Activated CD8-positive, alpha-beta T cell treated with anti-CD3 and anti-CD28 coated beads for 36 hours (primary cell): ENCODE measurements at places on chromosomes 7 and 10. TPM values are rescaled to one million over a fixed set of nuclear protein-coding genes. Genes with fewer than 3 reads are reported as not detected.

DNA sequence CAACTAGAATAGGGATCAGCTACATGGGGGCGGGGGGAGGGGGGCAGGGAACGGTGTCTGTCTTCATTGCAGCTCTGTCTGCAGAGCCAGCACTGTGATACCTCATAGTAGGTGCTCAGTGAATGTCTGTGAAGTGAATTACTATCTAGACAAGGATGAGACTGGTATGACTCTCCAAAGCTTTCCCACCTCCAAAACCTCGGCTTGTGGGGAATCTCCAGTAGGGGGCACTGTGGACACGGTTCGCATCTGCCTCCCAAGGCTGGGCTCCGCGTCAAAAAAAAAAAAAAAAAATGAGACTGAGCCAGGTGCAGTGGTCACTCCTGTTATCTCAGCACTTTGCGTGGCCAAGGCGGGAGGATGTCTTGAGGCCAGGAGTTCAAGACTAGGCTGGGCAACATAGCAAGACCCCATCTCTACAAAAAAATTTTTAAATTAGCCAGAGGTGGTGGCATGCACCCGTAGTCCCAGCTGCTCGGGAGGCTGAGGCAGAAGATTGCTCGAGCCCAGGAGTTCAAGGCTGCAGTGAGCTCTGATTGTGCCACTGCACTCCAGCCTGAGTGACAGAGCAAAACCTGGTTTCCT lies 9.6 kb downstream of the TRIM56 start:
- no peak overlapping the region for H3K27ac ChIP-seq
- peaks cover under 1% of the 10 kb centered on the region for H3K27me3 ChIP-seq
- peak; percentile 53 for DNase-seq
- peaks cover 17% of the 10 kb centered on the region for H3K4me1 ChIP-seq

GRCh38 chr7:105664816-105665525 lies 83.7 kb upstream of the EFCAB10 start:
- no peak for DNase-seq
- H3K4me1 ChIP-seq = no peaks in the 10 kb centered on the region
- no peak overlapping the region for H3K4me3 ChIP-seq
- H3K36me3 ChIP-seq = peaks cover 14% of the 10 kb centered on the region
- no peak overlapping the region for H3K27ac ChIP-seq
- no peaks in the 10 kb centered on the region for H3K27me3 ChIP-seq

- H3K4me1 ChIP-seq = peaks cover 13% of the 10 kb centered on the region
- no peak for DNase-seq
- H3K4me3 ChIP-seq = no peak overlapping the region
- no peaks in the 10 kb centered on the region for H3K27me3 ChIP-seq
Measured at GRCh38 chr10:11425296-11425610, 186.2 kb downstream of the USP6NL start.

DNA sequence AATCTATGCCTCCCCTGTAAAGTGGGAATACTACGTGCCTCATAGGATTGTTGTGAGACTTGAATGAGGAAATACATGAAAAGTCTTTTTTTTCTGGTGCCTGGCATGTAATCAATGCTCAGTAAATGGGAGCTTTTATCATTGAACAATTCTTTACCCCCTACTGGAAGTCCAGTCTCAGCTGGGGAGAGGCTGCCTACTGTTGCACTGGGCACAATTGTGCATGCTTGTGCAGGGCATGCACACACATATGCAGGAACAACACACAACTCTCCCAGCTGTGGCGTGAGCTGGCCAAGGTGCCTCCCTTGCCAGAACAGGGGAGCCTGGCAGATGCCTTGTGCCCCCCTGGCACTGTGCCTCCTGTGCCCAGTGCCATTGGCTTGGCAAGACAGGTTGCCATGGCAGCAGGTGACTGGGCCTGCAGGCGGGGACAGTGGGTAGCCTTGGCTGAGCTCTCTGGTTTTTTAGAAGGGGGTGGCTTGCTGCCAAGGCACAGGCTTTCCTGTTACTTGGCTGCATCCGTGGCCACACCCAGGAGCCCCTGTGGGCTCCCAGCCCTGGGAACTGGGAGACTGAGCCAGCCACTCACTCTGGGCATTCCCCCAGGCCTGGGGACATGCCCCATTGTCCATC lies 16.1 kb upstream of the PALD1 start:
- no peak for DNase-seq
- H3K4me1 ChIP-seq = peaks cover 4% of the 10 kb centered on the region
- no peak overlapping the region for H3K4me3 ChIP-seq
- peaks cover 27% of the 10 kb centered on the region for H3K27me3 ChIP-seq
- H3K36me3 ChIP-seq = no peaks in the 10 kb centered on the region
- H3K27ac ChIP-seq = no peak overlapping the region

DNA sequence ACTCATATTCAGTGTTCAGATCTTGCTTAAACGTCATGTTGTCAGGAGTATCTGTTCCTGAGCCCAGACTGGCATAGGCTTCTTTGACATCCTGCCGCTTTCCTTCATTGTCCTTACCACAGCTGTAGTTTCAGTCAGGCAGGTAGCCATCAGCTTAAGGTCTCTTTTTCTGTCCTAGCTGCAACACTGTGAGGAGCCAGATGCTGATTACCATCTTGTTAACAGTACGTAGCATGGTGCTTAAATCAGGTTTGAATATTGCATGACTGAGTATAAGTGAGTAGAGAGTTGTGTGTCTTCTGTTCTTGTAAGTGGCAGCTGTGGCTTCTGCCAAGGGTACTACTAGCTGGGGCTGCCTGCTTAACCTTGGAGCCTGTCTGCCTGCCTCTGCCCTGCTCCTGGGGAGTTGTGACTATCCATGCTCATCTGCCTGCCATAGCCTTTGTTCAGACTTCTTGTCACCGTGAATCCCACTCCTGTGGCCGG lies 92.6 kb downstream of the MAPK8 start:
- no peak for DNase-seq
- H3K36me3 ChIP-seq = no peaks in the 10 kb centered on the region
- H3K27ac ChIP-seq = no peak overlapping the region
- no peak overlapping the region for H3K4me3 ChIP-seq
- no peaks in the 10 kb centered on the region for H3K27me3 ChIP-seq

- peak overlapping the region; percentile 91 for H3K4me3 ChIP-seq
- H3K36me3 ChIP-seq = peaks cover 41% of the 10 kb centered on the region
- peak overlapping the region; percentile 95 for H3K27ac ChIP-seq
- H3K4me1 ChIP-seq = peaks cover 73% of the 10 kb centered on the region
Measured at GRCh38 chr7:106866298-106867281, 1.5 kb downstream of the PIK3CG start.

- DNase-seq = peak; percentile 82
- peak overlapping the region; percentile 26 for H3K27ac ChIP-seq
- peaks cover 7% of the 10 kb centered on the region for H3K4me1 ChIP-seq
- H3K27me3 ChIP-seq = no peaks in the 10 kb centered on the region
- no peaks in the 10 kb centered on the region for H3K36me3 ChIP-seq
- H3K4me3 ChIP-seq = no peak overlapping the region
Measured at GRCh38 chr10:7121154-7121797, 289.6 kb downstream of the SFMBT2 start.

DNA sequence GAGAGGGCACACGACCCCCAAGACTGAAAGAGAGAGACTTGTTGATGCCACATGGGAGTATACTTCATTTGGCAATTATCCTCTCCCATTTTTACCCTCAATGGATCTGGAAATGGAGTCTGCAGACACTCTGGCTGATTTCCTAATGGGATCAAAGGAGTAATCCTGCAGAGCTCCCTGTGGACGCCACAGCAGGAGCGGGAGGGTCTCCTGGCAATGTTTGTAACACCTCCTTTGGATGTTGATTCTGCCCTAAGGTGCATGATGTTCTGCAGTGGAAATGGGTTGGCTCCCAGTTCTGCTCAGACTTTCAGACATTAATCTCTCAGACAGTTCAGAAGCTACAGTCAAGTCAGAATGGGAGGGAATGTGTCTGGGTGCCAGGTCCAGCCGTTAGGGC lies 166.0 kb upstream of the WDR11 start:
- no peak overlapping the region for H3K4me3 ChIP-seq
- H3K27ac ChIP-seq = no peak overlapping the region
- DNase-seq = no peak
- no peaks in the 10 kb centered on the region for H3K36me3 ChIP-seq
- H3K4me1 ChIP-seq = no peaks in the 10 kb centered on the region

- peaks cover 25% of the 10 kb centered on the region for H3K36me3 ChIP-seq
- no peak for DNase-seq
- H3K27ac ChIP-seq = no peak overlapping the region
Measured at GRCh38 chr7:43873300-43873699, 4.0 kb upstream of the MRPS24 start.

DNA sequence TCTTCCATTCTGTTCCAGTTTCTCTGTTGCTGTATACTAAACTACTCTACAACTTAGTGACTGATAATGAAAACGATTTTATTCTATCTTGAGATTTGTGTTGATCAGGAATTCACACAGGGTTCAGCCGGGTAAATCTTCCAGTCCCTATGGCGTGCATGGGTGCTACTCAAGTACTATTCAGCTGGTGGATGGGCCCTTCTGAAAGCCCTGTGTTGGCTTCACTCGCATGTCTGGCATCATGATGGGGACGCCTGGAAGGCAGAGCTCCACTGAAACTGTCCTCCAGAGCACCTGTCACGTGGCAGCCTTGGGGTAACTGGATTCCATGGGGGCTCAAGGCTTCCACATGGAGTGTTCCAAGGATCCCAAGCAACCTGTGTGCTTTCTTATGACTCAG lies 86.0 kb upstream of the ZMIZ1 start:
- no peak overlapping the region for H3K4me3 ChIP-seq
- H3K27me3 ChIP-seq = no peaks in the 10 kb centered on the region
- H3K4me1 ChIP-seq = peaks cover 19% of the 10 kb centered on the region
- H3K36me3 ChIP-seq = no peaks in the 10 kb centered on the region

- no peak overlapping the region for H3K27ac ChIP-seq
- peaks cover 39% of the 10 kb centered on the region for H3K4me1 ChIP-seq
- no peak overlapping the region for H3K4me3 ChIP-seq
- H3K36me3 ChIP-seq = peaks cover 18% of the 10 kb centered on the region
- DNase-seq = no peak
Measured at GRCh38 chr7:99122762-99123161, 21.1 kb downstream of the SMURF1 start.

- no peak for DNase-seq
- H3K36me3 ChIP-seq = no peaks in the 10 kb centered on the region
- no peak overlapping the region for H3K4me3 ChIP-seq
Measured at GRCh38 chr7:136359333-136359903, 382.3 kb upstream of the MTPN start.

DNA sequence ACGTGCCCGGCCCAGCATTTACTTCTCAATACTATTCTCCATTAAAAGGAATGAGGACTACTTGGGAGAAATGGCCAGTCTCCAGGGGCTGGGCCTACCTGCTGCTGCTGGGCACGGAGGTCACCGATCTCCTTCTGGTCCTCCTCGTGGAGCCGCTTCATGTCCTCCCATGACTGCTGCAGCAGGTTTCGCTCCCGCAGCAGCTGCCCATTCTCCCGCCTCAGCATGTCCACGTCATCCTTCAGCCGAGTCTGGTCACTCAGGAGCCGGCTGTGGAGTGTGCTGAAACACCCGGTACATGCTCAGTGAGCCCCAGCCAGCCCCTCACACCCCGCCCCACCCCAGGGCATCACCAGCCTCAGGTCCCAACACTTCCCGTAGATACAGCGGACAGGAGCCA lies 73.3 kb downstream of the DLG5 start:
- no peak for DNase-seq
- no peak overlapping the region for H3K27ac ChIP-seq
- no peaks in the 10 kb centered on the region for H3K36me3 ChIP-seq
- no peaks in the 10 kb centered on the region for H3K27me3 ChIP-seq

DNA sequence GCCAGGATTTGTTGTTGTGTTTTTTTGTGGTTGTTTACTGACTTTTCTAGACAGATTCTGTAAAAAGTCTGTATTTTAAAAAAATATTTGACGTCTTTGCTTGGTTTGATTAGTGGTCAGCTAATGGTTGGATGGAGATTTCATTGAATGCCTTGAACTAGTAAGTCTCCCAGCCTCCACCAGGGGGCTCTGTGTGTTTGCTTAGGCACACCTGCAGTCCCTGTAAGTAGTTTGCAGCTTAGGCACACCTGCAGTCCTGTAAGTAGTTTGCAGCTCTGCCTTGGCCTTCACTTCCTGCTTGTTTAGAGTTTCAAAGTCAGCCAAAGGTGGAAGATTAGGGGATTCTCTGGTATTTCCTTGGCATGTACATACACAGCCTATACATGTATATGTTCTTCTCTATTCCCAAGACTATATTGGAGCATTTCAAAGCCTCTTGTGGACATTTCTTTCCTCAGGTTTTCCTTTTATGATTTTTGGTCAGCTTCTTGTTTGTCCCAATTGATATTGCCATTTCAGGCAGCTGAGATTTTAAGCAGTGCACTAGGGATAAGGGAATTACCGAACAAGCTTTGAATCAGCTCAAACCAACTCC lies 101.6 kb downstream of the CCSER2 start:
- H3K36me3 ChIP-seq = peaks cover 16% of the 10 kb centered on the region
- H3K27me3 ChIP-seq = no peaks in the 10 kb centered on the region

DNA sequence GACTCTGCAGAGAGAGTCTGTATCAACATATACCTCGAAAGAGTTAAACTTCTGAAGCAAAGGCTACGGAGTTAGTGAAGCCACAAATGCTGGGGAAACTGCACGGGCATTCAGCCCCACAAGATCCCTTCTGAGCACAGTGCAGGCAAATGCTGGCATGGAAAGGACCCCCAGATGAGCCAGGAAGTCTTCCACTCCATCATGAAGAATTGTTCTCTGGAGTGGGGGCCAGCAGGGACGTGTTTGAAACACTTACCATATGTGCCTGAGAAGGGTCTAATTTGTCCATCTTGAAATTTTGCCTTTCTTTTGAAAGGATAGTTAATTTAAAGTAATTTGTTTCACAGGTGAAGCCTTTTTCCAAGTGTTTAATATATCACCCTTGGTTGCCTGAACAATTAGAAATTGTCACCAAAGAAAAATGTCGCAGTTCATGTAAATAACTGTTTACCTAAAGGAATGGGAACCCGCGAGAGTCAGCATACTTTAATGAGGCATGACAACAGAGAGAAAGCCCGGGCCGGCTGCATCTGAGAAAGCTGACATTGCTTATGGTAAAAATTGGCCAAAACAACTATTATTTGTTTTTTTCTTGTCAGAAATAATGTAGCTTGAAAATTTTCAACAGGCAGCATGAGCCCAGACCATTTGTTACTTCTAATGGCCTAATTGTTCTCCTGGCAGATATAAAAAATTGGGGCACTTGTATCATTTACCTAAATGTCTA lies 287.6 kb upstream of the MGMT start:
- no peak for DNase-seq
- H3K4me3 ChIP-seq = no peak overlapping the region
- H3K36me3 ChIP-seq = no peaks in the 10 kb centered on the region
- no peaks in the 10 kb centered on the region for H3K27me3 ChIP-seq
- H3K4me1 ChIP-seq = no peaks in the 10 kb centered on the region

- H3K4me1 ChIP-seq = no peaks in the 10 kb centered on the region
- DNase-seq = no peak
- H3K36me3 ChIP-seq = no peaks in the 10 kb centered on the region
- H3K27ac ChIP-seq = no peak overlapping the region
Measured at GRCh38 chr10:125114761-125115391, 45.5 kb downstream of the CTBP2 start.

DNA sequence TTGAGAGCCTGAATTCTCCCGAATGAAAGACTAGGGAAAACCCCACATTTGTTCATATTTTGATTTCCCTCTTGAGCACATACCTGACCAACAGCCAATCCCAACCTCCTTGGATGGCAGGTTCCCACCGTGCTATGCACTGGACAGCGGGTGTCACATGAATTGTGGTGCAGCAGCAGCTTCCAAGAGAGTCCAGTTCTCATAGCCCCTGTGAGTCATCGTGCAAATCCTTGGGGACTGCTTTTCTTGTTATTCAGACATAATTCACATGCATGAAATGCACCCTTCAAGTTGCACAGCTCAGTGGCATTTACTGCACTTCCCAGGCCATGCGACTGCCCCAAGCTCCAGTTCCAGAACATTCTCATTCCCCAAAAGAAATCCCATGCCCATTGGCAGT lies 67.8 kb upstream of the PPP2R2D start:
- H3K4me1 ChIP-seq = no peaks in the 10 kb centered on the region
- no peaks in the 10 kb centered on the region for H3K36me3 ChIP-seq
- no peak overlapping the region for H3K27ac ChIP-seq
- no peak for DNase-seq

Gene UBTD1
- 1.6 TPM for total RNA-seq

Gene SPDYE5
- total RNA-seq = 0.18 TPM

Gene RPEL1
- total RNA-seq = not detected

Gene MKX
- total RNA-seq = 1.1 TPM

Gene SSC4D
- 0.68 TPM for total RNA-seq
